ENCODE measurements at places on chromosomes 12 and 14.

DNA sequence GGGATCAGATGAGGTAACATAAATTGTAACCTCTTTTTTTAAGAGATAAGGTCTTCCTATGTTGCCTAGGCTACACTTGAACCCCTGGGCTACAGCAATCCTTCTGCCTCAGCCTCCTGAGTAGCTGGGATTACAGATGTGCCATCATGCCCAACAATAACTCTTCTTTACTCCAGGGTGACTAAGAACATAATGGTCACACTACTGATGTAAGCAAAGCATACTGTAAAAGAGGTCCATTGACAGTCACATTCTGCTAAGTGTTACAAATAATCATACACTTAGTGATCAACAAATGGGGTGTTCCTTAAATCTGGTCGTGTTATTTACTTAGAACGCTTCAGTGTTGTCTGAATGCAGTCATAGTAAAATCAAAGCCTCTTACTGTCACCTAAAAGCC lies 68.9 kb downstream of the EPS8 start:
- no peak for DNase-seq

- no peak for DNase-seq
Observed at GRCh38 chr14:55450124-55450523, 9.7 kb upstream of the TBPL2 start.

- no peak for DNase-seq
Observed at GRCh38 chr12:102433304-102433703, 47.1 kb downstream of the IGF1 start.

GRCh38 chr14:79608446-79608845 lies 602.9 kb downstream of the DIO2 start:
- no peak for DNase-seq

DNA sequence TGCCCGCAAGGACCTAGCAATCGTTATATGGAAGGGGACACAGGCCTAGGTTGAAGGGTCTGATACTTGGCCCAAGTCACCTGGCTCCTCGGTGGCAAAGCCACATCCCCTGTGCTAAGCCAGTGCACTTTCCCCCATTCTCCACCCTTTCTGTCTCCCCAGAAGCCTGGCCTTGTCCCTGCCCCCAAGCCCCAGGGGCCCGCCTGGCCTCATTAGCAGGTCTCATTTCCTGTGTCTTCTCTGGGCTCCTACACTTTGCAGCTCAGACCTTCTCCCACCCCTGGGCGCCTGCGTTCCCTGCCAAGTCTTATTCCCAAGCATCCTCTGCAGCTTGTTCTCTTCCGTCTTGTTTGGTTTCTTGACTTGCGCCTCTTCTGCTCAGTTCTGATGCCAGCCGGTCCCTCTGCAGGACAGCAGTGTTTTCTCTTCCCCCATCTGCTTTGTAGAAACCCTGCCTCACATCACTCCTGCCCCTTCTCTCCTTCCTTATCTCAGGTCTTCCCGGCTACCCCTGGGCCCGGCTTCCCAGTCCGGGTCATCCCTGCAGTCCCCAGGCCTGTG lies 66.7 kb downstream of the SLC24A4 start:
- DNase-seq = no peak

- DNase-seq = no peak
Observed at GRCh38 chr14:89899917-89900663, 54.4 kb downstream of the EFCAB11 start.

- DNase-seq = peak; percentile 54
Observed at GRCh38 chr14:91177073-91178034, 63.5 kb downstream of the DGLUCY start.

DNA sequence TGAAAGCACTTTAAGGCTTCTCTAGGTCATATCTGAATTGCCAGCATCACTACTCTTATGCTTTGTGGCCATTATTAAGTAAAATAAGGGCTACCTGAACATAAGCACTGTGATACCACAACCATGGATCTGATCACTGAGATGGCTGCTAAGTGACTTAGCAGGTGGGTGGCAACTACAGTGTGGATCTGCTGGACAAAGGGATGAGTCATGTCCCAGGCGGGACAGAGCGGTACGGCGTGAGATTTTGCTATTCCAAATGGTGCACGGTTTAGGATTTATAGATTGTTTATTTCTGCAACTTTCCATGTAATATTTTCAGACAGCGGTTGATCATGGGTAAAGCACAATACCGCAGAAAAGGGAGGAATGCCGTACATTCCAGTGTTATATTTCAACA lies 39.4 kb downstream of the MLXIP start:
- no peak for DNase-seq

GRCh38 chr14:94398182-94398479 lies 9.7 kb upstream of the SERPINA1 start:
- no peak for DNase-seq

- peak; percentile 40 for DNase-seq
Observed at GRCh38 chr12:6088921-6089747, 35.3 kb downstream of the VWF start.

DNA sequence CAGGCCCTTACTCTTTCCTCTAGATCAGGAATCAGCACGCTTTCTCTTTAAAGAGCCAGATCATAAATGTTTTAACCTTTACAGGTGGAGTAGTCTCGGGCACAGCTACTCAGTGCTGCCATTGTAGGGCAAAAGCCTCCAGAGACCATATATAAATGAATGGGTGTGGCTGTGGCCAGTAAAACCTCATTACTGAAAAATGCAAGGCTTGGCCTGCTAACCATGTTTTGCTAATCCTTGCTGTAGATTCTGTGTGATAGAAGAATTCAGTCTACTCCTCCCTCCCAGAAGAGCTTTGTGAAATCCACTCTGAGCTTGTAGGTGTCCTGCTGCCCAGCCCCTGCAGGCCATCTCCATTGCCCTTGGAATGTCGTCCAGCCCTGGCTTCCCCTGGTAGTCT lies 58.1 kb downstream of the HSP90AA1 start:
- DNase-seq = peak; percentile 6

DNA sequence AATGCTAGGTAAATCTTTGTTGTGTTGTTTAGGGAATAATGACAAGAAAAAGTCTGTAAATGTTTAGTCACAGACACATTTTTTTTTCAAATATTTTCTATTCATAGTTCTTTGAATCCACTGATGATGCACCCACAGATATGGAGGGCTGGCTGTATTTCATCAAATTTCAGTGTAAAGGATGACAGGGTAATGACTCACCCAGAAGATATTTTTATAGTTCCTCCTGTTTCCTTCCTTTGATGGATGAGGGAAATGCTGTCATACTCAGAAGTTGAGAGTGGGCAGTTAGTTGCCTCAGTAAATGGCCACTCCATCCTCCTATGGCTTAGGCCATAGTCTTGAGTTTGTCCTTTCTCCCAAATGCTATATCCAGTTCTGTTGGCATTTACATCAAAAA lies 76.9 kb upstream of the REP15 start:
- no peak for DNase-seq

DNA sequence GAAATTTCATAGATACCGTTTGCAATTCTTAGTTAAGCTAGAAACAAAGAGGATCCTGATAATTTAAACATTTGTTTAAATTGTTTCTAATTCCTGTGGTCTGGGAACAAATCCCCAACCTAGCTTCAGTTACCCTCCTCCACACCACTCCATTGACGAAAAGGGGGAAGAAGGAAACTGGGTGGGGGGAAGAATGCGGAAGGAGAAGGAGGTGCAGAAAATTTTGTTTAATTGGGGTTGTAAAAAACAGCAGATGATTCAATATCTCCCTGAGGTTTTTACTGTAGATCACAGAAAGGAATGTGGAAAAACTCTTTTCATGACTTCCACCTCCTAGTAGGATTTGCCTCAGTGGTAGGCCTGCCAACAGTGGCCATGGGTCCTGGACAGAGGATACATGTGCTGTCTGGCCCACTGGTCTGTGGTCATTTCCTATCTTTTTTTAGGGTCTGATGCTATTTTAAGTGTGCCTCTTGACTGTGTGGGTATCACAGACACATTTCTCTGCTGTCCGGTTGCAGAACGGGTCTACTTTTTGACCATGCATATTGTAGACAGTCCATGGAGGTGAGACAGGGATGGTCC lies 122.9 kb upstream of the PCED1B start:
- DNase-seq = no peak

GRCh38 chr14:23694949-23695663 lies 58.9 kb downstream of the DHRS2 start:
- DNase-seq = no peak

DNA sequence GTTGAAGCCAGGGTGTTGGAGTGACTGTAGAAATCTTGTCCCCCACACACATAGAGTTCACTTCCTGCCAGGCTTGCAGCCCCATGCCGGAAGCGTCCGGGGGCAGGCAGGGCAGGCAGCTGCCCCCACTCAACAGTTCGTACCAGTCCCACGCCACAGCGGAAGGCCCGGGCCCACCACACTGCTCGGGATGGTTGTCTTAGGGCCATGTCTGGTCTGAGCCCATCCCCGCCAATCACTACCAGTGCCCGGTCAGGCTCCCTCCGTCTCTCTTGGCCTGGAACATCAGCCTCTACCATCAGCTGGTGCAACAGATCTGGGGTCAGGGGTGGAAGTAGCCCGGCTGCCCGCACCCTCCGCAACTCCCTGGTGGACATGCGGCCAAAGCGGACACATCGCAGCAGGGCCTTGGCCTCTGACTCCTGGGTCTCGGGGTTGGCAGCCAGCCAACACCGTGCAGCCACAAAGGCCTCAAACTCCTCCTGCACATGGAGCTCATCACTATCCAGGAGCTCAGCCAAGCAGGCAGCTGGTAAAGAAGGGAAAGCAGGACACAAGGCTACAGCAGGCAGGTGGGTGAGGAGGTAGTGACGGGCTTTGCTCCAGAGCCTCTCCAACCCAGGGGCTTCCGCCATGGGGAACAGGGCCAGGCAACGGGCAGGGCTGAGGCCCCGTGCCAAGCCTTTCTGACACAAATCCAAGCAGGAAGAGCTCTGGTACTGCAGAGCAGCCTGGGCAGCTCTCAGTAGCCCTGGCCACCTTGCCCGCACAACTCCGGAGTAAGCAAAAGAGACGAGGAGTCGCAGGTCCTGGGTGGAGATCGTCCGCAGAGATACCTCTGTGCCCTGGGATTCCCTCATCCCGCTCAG lies 5.9 kb downstream of the KLHL33 start:
- no peak for DNase-seq

DNA sequence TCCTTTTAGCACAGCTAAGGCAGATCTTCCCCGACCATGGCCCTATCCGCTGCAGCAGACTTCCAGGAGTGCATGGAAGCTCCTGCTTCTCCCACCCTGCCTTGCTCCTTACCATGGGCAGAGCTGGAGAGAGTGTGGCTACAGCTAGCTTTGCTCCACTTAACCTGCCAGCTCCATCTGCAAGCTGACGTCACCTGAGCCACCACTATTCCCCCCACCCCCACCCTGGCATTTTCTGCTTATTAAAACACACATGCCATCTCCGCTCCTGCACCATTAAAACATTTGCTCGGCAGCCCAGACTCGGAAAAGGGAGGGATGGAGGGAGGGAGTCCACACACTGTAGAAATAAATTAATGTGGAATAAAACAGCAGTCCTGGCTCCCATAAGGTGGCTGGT lies 67.8 kb downstream of the TUNAR start:
- DNase-seq = no peak

DNA sequence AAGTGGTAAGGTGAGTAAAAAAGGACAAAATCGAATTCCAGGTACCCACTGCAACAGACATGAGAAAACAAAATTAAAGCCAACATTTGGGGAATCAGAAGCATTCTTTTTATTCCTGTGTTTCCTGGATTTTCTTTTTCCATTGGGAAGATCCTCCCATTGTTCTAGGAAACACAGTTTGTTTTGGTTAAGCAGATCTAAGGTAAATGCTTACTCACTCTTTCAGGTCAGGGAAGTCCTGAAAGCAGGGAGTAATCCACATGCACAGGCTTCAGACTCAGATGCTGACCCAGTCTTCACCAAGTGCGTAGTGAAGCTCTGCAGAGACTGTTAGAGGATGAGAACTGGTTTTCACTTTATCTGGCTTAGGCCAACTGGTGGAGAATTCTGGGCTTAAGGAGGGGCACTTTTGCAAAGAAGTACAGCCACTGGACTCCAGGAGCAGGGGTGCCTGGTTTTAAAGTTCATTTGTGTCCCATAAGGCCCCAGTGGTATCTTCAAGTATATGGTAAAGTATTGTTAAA lies 57.7 kb downstream of the RPAP3 start:
- no peak for DNase-seq

GRCh38 chr14:104512061-104512460 lies 67.5 kb upstream of the C14orf180 start:
- no peak for DNase-seq

DNA sequence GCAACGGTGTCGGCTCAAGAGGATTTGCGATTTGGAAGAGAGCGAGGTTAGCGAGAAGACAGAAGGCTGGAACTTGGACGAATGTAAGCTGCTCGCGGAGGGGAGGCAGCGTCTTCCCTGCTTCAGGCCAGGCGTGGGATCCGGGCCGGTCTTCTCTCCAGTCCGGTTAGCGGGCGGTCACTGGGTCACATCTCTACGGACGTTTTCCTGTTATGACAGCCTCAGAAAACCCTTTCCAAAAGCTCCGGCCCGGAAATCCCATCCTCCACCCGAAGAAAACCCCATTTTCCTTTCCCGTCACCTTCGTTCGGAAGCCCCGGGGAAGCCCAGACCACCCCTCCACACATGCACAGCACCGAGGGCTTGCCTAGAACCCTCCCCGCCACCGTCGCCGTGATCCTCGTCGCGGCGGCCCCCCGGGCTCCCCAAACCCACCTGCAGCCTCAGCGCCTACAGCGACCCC lies 268 bp downstream of the NDUFB1 start:
- DNase-seq = no peak

DNA sequence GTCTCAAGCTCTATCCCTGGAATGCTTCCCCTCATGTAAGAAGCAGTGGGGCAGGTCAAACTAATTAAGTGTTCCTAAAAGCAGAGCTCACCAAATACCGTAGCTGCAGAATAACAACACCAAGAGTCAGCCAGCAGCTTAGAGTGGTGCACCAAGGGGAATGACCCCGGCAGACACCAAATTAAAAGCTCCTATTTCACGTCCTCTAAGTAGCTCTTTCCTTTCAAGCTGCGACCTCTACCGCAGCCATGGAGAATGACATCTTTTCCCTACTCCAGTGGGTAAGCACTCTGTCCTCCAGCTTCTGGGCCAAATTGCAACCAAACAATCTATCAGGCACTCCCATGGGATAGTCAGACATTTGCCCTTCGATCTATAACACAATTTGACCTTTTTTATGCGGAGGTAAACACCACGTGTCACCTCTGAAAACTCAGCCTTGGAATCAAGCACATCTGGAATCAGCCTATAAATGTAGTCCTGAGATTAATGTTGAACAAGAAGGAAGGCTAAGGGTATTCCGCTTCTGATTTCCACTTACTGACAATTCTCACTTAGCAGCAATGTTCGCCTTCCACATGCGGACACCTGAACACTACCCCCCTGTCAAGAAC lies 67.6 kb upstream of the CDKN3 start:
- DNase-seq = peak; percentile 50

GRCh38 chr14:93811676-93812075 lies 23.4 kb upstream of the PRIMA1 start:
- no peak for DNase-seq

DNA sequence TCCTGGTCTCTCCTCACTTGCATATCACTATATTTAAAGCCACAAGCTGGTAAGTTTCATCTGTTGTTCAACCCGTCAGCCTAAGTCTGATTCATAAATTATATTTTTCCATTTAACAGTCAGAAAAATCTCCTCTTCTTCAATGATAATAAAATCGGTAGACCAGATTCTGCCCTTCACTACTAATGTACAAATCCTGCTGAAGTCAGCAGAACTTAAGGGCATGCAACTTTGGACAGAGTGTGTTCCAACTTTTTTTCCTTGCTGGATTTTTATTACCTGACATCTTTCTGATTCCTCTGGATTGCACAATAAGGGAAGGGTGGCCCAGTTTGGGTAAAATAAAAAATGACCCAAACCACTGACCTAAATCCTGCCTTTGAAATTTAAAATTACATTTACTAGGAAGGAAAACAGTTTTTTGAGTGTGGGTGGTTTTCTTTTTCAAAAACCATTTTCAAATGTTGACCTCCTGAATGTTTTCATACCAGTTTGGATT lies 125.4 kb upstream of the DIO2 start:
- no peak for DNase-seq

Data from Calu3 (cell line).